ENCODE measurements at places on chromosomes 2 and 18.
A peak's percentile ranks its signal among the peaks of the same experiment; 100 is the strongest.

DNA sequence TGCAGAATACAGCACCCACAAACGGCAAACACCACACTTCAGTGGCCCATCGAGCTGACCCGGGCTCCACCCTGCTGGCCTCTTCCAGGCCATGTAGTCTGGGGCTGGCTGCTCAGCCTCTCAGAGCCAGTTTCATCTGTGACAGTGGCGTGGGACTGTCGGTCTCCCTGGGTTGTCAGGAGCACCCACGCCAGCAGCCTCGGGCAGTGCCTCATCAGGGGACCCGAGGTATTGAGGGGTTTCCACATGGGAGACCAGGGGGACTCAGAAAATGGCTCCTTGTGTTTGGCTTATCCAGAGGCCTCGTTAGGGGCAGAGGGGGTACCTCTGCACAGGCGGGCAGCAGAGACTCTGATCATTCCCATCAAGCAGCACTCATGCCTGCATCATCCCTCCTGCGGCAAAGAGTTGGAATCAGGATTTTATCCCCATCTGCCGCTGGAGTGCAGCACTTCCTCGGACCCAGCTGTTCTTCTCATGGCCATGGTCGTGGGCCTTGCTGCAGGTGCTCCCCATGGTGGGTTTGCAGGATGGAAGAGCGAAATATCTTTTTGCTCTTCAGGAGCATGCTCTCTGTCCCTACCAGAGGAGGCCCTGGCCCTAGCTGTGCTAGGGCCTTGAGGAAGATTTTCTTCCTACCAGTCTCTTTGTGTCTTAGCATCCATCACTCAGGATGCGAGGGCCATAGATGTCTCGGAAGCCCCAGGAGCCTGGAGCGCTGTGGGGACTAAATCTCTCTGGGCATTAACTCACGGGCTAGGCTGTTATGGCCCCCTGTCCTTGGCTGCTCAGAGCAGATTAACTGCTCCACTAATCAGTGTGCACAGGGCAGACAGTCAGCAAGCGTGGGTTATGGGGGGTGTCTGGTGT lies 100.8 kb downstream of the CLIP4 start:
- DNase-seq: no peak

GRCh38 chr18:58396966-58397365 lies 231.9 kb downstream of the ALPK2 start:
- DNase-seq: no peak

DNA sequence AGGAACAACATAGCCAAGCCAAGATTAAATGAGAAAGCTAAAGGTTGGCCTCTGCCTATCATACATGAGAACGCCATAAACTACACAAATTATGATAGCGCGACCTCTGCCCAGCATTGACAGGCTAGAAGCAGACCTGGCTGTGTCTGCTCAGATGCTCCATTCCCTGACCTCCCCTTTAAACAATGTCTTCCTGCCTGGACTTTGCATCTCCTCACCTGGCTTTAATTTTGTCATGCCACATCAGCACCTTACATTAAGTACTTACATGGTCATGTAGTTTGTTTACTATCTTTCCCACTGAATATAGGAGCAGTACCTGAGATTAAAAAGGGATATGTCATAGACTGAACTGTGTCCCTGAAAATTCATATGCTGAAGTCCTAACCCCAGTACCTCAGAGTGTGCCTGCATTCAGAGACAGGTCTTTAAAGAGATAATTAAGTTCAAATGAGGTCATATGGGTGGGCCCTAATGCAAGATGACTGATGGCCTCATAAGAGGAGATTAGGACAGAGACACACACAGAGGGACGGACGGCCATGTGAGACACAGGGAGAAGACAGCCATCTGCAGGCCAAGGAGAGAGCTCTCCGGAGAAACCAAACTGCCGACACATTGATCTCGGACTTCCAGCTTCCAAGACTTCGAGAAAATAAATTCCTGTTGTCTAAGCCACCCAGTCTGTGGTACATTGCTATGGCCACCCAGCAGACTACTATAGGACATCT lies 103.7 kb downstream of the BIN1 start:
- DNase-seq: no peak

DNA sequence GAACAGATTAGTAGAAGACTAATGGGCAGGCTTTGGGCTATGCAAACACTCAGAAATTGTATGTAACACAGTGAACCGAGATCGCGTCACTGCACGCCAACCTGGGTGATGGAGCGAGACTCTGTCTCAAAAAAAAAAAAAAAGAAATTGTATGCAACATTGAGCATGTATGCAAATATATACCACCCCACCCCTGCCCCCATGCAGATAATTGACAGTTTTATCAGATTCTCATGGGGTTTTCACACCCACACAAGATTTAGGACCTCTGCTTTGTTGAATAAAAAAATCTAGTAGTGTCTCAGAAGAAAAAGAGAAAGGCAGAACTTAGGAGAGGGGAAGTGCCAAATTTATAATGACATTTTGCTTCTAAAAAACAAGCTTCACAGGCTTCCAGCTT lies 131.6 kb upstream of the FN1 start:
- DNase-seq: no peak

- DNase-seq: no peak
Measured at GRCh38 chr2:62474176-62474575, 31.8 kb downstream of the TMEM17 start.

DNA sequence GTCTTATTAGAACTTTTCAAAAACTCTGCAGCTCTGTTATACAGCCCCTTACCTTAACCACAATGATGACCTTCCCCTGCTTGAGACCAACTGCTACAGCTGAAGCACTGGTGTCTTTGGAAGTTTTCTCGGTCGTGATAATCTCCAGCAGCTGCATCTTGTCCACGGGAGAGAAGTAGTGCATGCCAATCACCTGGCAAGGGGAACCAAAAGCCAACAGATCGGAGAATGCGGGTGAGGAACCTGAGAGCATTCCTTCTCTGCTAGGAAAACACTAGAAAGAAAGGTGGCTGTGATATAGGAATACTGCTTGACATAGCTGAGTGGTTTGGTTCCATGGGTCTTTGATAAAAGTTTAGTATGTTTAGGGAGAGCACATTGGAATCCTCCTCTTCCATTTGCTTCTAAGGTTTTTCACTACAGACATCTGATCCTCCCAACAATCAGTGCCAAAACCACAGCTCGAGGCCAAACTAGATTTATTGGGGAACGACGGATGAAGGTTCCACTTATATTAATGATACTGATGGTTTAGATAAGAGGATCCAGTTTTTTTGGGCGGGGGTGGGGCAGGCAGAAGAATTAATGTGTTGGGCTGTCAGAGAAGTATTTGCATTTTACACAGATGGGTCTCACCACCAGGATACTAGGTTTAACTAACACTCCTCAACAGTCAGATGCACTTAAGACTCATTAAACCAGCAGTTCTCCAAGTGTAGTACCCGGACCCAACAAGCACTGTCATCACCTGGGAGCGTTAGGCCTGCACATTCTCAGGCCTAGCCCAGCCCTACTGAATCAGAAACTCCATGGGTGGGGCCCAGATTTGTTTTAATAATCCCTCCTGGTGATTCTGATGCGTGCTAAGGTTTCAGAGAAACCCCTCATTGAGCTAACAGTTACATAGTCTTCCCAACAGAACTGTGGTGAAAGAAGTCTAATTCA lies 22.4 kb downstream of the GAREM2 start:
- no peak for DNase-seq

DNA sequence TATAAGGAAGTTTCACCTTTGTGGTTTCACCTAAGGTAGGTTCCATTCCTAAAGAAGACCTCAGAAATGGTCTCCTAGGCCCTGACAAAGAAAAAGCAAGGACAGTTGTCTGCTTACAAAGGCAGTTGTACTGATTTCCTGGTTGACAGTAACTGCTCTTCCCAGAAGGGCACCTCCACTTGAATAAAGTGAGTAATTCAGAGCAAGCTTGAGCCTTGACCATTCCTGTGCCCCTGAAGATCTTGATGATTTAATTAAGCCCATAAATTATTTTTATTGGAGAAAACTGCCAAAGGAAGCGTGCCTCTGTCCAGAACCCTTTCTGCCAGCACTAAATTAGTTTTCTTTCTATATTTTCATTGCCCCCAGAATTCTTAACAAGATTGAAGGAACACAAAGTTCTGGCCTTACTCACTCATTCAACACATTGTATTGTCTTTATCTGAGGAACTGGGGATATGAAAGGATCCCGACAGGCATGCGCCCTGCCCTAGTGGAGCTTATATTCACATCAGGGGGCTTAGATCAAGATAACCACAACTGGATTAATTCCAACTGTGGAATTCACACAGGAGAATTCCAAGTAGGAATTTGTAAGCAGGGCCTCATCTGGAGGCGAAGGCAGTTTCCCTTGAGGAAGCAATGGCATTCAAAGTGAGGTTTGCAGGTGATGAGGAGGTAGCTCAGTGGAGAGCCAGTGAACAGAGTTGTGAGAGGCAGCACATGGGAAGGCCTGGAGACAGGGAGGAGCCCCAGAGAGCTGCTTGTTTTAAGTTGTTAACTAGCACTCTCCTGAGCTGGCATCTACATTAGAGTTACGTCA lies 21.2 kb downstream of the PTRHD1 start:
- DNase-seq: no peak

GRCh38 chr2:149908726-149909683 lies 321.4 kb upstream of the MMADHC start:
- DNase-seq: peak; percentile 83

DNA sequence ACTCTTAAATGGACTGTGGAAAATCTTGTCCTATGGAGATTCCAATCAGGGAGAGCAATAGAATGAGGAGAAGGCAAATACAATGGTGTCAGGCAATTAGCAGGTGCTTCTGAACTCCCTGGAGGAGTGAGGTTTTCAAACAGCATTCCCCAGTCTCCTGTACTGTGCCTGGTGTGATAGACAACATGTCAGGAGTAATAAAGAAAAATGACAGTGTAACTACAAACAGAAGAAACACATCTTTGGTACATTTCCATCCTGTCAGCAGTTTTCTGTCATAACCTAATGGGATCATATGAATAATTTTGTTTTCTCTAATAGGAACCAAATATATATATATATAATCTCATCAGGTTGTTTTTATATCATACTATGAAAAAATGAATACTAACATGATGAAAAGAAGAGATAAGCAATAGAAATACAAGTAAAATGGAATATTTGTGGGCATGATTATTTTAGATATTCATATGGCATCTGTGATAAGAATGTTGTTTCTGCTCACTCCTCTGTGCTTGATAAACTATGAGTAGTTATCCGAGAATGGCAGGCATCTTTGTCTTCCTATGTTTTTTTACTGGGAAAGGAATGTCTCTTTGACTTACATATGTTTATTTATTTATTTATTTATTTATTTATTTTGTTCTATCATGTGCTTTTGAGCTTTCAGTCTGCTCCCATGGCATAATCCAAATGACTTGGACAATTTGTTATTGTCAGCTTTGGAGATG lies 441.7 kb downstream of the TXNL1 start:
- no peak for DNase-seq

- no peak for DNase-seq
Measured at GRCh38 chr2:10678225-10678624, 11.6 kb downstream of the NOL10 start.

DNA sequence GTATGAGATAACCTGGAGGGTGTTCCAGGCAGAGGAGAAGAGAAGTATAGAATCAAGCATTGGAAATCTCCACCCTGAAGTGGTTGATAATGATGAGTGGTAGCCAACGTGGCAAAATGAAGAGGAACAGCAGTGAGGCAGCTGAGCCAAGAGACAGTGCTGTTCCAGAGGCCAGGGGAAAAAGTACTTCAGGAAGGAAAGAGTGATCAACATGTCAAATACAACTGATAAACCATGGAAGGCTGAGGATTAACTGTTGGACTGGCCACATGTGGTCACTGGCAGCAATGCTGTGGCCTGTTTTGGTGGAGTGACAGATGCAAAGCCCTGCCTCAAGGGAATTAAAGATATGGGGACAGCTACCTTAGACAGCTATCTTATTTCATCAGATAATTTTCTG lies 51.9 kb upstream of the RMP24 start:
- no peak for DNase-seq

DNA sequence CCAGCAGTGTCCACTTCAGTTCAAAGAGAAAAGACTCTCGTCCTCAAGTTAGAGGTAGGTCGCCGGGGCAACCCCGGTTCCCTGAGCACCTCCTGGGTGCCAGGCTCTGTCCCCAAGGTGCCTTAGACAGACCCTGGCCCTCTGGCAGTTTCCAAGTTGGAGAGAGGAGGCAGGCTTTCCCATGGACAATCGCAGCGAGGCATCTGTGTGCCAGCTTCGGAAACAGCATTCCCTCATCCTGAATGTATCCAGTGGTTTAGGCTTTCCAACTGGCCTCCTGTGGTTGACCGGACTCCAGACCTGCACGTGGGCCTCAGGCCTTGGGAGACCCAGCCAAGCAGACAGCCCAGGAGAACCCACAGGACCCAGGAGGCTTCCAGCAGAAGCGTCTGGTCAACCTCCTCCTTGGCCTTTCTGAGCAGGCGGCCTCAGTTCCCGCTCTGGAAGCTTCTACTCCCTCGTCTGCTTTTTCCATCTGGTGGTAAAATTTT lies 70.3 kb downstream of the KCNF1 start:
- DNase-seq: no peak

GRCh38 chr2:157415591-157416101 lies 28.2 kb downstream of the CYTIP start:
- no peak for DNase-seq

GRCh38 chr2:218887079-218887478 lies 6.4 kb downstream of the WNT10A start:
- DNase-seq: no peak

Data from lung (tissue), 17 donors.